Omental fat pad (tissue), 4 donors: ENCODE measurements at places on chromosomes 16 and 17. TPM values are rescaled to one million over a fixed set of nuclear protein-coding genes. Genes with fewer than 3 reads are reported as not detected.
A peak's percentile ranks its signal among the peaks of the same experiment; 100 is the strongest.

DNA sequence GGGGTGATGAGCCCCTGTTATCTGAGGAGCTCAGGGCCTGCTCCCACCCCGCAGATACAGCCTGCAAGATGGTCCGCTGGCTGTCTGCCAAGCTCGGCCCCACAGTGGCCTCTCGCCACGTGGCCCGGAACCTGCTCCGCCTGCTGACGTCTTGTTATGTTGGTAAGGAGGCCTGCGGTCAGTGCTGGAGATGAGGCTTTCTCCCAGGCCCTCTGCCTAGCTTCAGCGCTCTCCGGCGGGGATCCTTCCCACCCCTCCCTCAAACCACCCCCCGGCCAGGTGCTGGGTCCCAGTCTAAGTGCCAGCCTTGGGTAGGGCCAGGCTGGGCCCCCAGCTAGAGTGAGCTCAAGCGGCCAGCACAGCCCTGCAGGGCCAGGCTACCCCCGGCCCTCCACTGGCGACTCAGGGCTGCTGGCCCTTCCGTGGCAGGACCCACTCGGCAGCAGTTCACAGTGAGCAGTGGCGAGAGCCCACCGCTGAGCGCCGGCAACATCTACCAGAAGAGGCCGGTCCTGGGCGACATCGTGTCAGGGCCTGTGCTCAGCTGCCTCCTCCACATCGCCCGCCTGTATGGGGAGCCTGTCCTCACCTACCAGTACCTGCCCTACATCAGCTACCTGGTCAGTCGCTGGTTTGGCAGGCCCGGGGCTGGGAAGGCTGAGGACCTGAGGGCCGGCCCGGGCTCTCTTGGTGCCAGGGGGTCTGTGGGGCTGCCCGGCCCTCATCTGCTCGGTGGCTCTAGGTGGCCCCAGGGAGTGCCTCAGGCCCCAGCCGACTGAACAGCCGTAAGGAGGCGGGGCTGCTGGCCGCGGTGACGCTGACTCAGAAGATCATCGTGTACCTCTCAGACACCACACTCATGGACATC, 6.1 kb downstream of the WDR81 start:
- peak; percentile 76 for DNase-seq

DNA sequence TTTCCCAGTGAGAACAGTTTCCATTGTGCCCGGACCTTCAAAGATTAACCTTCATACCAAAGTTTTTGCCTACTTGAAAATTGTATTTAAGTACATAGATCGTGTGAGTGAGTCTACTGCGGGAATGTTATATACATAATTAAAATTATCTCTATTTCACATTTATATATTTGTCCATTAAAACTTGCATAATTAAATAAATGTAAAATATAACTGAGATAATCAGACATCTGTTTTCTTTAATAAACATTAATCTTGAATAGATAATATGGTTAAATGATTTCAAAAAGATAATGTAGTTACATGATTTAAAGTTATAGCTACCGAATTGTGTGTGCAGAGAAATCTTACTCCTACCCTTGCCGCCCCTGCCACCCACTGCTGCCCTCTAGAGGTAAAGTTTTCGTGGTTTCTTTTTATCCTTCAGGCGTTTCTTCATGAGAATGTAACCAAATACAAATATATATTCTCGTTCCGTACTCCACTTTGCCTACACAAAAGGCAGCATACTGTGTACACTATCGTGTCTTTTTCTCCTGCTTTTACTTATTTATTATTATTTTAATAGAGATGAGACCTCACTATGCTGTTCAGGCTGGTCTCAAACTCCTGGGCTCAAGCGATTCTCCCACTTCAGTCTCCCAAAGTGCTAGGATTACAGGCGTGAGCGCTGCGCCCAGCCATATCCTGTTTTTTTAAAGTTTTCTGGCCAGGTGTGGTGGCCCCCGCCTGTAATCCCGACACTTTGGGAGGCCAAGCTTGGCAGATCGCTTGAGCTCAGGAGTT, 35.6 kb downstream of the RPA1 start:
- no peak for DNase-seq

- DNase-seq: no peak
Observed at GRCh38 chr17:31136319-31136718, 41.5 kb downstream of the NF1 start.

DNA sequence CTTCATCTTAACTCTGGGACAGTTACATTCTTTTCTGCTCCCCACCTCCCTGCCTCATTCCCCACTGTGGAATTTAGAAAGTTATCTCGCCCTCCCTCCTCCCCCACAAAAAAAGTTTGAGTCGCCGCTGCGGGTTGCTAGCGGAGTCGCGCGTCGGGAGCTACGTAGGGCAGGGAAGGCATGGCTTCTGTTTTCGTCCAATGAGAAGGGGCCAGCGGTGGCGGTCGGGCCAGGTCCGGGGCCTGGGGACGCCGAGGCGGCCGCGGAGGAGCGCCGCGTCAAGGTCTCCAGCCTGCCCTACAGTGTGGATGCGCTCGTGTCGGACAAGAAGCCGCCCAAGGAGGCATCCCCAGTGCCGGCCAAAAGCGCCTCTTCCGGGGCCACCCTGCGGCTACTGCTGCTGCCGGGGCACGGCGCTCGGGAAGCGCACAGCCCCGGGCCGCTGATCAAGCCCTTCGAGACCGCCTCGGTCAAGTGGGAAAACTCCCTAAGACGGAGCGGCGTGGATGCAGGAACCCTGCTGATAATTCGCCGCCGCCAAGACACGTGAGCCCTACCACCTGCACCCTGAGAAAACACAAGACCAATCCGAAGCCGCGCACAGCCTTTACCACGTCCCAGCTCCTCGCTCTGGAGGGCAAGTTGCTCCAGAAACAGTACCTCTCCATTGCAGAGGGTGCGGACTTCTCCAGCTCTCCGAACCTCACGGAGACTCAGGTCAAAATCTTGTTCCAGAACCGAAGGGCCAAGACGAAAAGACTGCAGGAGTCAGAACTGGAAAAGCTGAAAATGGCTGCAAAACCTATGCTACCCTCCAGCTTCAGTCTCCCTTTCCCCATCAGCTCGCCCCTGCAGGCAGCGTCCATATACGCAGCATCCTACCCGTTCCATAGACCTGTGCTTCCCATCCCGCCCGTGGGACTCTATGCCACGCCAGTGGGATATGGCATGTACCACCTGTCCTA, 8.9 kb downstream of the OR4D1 start:
- no peak for DNase-seq

KRT33A gene
- not detected for total RNA-seq

RRAD gene
- 10.3 TPM for total RNA-seq
